ENCODE measurements at places on chromosomes 3 and 15.

- DNase-seq, result peak; percentile 92
Measured at GRCh38 chr3:129593595-129594339, 12.7 kb downstream of the PLXND1 start.

DNA sequence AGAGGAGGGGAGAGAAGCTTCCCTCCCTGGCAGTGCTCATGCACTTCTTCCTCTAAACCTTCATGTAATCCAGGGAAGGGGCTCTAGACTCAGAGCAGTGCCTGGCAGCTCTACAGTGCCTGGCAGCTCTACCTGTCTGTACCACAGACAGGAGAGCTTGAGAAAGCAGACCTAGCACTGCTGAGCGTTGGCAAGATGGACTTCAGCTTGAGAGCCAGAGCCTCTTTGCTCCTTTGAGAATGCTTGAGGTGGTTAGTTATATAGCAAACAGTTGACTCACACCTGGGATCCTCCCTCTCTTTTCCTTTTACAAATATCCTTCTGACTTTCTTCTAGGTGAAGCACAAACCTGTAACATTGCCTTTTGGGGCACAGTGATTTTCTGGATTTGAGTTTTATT is 20.9 kb downstream of the FBXO22 start:
- DNase-seq, result no peak

- peak; percentile 28 for DNase-seq
Measured at GRCh38 chr3:71101014-71101413, 482.5 kb downstream of the FOXP1 start.

DNA sequence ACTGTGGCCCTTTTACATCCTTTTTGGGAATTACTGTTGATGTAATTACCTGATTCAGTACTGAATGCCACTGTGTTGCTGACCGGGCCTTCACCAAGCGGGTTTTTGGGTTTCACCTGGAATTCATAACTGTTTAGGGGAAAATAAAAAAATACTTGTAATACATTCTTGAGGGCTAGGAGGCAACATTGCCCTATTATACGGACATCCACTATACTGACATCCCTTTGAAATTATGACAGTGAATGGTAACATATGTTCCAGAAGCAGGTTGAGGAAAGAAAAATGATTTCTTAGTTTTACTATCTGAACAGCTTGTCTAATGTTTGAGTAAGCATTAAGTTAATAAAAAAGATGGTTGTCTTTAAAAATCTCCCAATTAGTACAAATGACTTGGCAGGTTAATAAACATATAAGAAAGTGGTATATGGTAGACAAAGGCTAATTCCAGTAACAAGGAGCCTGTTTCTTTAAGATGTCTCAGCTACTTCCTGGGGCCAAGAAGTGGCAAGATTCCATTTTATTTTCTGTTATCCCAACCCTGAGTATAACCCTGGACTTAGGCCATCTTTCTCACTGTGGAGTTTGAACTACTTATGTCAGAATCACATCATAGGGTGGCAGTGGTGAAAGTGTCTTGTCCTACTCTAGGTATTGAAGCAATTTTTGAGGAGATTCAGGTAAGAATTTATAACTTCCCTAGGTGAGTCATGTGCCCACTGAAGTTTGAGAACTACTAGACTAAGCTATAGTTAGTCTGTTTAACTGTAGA is 45.5 kb downstream of the TFG start:
- DNase-seq, result no peak

- peak; percentile 55 for DNase-seq
Measured at GRCh38 chr3:129239991-129240390, 9.4 kb upstream of the COPG1 start.

GRCh38 chr15:52558196-52558595 is 10.6 kb downstream of the ARPP19 start:
- peak; percentile 77 for DNase-seq

All from suppressor macrophage treated with lipopolysaccharide for 4 hours (primary cell).